ENCODE measurements at places on chromosomes 6 and 20.

- no peak for DNase-seq
These were observed 1.5 kb downstream of the LIN28B start for GRCh38 chr6:104958178-104959025.

GRCh38 chr20:37335642-37336368 lies 10.1 kb upstream of the SRC start:
- no peak for DNase-seq

DNA sequence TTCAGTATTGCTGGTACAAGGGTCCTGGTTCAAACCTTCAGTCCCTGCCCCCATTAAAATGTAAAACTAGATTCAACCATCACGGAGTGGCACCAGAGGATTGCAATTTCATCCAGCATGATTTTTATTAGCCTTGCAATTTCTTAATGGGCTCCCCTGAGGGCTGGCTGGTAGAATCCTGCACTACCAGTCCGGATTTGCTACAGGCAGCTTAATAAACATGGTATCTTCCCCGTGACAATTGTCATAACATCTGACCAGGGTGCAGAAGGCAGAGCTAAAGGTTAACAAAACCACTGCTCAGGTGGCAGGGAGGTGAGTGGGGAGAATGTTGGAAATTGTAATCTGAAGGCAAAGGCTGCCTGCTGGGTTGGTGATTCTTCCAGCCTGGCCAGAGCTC lies 94.5 kb downstream of the PKHD1 start:
- DNase-seq = no peak

GRCh38 chr20:25148181-25148981 lies 47.1 kb upstream of the ENTPD6 start:
- peak; percentile 46 for DNase-seq

GRCh38 chr20:18511571-18511970 lies 3.8 kb downstream of the SEC23B start:
- no peak for DNase-seq

GRCh38 chr6:163695414-163695864 lies 280.9 kb downstream of the QKI start:
- peak; percentile 69 for DNase-seq

DNA sequence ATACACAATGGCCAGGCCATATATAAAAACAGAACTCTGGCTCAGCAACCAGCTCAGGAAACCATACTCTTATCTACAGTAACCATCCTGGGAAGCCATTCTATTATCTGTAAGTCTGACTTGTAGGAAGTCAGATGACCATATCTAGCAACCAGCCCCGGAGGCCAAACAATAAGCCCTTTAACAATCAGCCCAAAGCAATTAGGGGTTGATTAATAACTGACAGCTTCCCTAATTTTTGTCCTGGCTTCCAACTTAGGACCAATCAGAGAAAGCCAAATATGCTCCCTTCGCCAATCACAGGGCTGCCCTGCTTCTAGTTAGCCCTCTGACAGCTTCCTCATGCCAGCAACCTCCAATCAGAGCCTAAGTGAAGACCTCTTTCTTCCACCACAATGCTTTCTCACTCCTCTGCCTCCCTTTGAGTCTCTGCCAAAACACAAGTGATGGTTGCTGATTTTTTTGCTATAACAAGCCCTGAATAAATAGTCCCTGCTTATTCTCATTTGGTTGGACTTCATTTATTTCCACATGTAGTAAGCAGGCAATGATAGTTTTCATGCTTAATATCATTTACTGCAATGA lies 37.8 kb upstream of the STXBP5 start:
- DNase-seq = peak; percentile 8

DNA sequence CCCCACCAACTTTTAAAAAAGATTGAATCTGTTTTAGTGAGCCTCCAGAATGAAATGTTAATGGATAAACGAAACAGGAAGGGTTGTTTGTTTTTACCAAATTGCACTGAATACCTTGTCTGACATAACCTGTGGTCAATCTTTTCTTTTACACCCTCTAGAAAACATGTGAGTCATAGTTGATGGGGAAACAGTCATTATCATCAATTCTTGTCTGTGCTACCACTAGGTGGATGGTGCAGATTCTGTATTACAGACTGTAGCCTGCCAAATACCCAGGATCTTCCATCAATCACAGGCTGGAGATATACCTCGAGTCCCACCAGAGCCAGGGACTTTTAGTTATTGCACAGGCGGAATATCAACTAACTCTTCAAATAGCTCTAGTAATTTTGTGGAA lies 29.5 kb upstream of the PKIB start:
- no peak for DNase-seq

DNA sequence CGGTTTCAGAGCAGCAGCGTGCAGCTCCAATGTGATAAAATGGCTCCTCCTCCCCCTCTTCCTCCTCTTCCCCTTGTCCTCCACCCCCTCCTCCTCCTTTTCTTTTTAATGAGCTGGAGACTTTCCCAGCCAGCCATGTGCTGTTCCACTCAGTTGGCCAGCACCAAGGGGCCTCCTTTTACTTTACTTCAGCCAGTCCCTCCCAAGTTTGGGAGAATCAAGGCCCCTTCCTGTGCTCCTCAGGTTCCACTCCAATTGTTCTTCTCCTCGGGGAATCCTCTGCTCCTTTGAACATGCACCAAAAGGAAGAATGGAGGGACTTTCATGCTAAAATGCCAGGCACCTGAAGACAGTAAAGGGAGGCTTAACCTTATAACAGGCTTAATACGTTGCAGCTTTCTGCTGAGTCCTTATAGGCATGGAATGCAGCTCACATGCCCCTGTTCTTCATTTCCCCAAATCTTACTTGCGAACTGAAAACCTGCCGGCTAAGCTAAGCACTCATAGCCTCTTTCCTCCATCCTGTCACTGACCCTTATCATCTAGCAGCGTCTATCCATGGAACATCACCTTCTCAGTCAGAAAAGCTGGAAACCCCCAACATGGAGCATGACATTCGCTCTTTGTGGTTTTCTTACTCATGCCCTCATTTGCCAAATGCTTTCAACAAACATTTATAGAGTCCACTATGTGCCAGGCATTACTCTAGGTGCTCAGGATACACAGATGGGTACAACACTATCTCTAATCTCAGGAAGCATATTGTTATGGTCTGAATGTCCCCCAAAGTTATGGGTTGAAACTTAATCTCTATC lies 170.6 kb downstream of the PHACTR1 start:
- no peak for DNase-seq

DNA sequence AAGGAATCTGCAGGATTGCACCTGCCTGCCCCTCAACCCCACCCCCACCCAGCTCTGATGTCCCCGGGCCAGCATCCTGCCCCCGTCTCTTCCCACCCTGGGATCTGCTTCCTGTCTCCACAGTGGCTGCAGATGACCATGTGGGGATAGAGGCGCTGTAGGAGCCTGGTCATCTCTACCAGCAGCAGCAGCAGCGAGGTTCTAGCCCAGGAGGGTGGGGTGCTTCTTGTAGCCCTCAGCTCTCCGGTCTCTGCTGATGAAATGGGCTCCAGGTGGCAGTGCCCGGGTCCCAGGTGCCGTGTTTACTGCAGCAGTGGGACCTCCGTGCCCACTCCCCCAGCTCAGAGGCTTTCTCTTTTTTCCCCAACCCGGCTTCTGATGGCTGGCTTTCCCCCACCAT lies 25.2 kb downstream of the CAPN11 start:
- no peak for DNase-seq

GRCh38 chr6:132512342-132512637 lies 626 bp downstream of the STX7 start:
- no peak for DNase-seq

- DNase-seq = no peak
These were observed 106.8 kb downstream of the PXDC1 start for GRCh38 chr6:3644739-3645012.

GRCh38 chr6:139161169-139161568 lies 26.3 kb downstream of the HECA start:
- peak; percentile 8 for DNase-seq

DNA sequence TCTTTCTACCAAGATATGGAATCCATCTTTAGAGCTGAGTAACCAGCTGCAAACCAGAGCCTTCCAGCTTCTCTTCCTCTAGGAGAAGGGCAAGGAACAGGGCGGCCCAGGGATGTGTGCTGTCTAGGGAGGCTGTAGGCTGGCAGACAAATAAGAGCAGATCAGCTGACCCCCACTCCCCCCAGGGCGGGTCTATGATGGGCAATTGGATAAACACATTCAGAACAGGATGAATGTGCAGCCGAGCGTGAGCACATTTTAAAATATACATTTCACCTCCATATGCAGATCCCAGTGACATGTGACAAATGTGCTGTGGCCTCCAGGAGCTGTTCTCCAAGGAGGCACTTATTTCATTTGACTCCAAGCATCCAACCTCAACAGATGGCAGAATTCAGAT lies 580.1 kb downstream of the PTPRT start:
- DNase-seq = no peak

DNA sequence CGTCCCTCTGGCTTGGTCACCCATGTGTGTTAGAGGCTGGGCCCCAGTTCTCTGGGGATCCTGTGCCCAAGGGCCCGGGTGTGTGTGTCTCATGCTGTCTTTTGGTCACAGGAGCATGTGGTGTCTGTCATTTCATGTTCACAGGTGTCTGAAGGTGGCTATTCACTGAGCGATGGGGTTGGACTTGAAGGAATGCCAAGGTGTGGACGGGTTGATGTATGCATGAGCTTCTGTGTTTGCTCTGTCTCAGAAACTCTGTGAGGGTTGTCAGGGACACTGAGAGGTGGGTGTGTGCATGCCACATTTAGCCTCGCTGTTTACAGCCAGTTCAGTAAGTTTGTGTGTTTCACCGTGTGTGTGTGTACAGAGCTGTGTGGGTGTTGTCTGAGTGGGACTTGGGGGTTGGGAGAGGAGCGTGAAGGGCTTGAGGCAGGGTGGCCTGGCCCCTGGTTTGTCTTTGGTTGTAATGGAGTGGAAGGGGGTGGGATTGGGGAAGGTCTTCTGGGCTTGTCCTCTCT lies 1.2 kb downstream of the DDR1 start:
- peak; percentile 44 for DNase-seq

- DNase-seq = peak; percentile 37
These were observed 12.0 kb downstream of the SLC12A5 start for GRCh38 chr20:46040902-46041535.

- peak; percentile 73 for DNase-seq
These were observed 22.9 kb downstream of the FAM110A start for GRCh38 chr20:856361-856775.

GRCh38 chr20:34834459-34834893 lies 9.0 kb upstream of the NCOA6 start:
- peak; percentile 82 for DNase-seq

DNA sequence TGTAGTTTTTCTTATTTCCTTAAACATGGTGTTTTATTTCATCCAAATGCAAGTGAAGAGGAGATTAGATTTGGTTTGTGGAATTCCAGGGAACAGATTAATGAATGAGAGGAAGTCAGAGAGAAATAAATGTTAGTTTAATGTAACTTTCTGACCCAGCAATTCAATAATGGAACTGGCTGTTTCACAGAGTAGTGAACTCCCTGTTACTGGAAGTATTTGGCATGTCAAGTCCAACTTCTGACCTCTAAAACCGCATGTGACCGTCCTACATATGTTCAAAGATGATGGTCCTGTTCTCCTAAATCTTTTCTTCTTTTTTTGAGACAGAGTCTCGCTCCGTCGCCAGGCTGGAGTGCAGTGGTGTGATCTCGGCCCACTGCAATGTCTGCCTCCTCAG lies 18.7 kb downstream of the PROCR start:
- no peak for DNase-seq

DNA sequence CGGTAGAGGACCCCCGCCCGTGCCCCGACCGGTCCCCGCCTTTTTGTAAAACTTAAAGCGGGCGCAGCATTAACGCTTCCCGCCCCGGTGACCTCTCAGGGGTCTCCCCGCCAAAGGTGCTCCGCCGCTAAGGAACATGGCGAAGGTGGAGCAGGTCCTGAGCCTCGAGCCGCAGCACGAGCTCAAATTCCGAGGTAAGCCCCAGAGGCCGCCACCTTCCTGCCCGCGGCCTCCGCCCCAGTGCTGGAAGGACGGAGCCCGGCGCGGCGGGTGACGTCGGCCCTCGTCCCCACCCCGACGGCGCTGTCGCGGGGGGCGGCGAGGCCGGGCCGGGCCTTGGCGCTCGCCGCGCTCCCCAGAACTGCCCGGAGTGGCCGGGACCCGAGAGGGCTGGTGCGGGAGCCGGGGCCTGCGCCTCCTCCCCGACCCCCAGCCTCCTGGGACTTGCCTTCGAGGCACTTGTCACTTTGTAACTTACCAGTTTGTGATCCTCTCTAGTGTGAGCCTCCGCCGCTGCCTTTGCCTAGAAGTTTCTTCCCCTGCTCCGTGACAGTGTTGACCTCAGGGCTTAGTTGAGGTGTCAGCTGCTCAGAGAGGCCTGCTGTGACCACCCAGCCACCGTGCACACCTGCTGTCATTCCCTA lies 417 bp downstream of the VAPB start:
- peak; percentile 80 for DNase-seq

- DNase-seq = no peak
These were observed 55.4 kb upstream of the SIRPG start for GRCh38 chr20:1712634-1713624.

DNA sequence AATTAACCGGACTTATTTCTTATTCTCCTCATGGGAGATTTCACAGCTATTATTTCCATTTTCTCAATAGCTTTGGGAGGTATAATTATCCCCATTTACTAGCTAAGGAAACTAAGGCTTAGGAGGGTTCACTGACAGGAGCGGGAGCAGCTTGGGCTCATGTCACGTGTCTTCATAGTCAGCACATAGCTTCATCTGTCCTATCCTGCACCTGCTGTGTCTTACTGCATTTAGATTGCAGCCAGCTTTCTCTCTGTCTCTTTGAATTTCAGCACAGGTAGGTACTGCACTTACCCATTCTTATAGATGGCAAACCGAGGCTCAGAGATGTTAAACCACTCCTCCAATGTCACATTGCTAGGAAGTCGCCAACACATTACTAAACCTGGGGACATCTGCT lies 839.9 kb downstream of the MAFB start:
- no peak for DNase-seq

DNA sequence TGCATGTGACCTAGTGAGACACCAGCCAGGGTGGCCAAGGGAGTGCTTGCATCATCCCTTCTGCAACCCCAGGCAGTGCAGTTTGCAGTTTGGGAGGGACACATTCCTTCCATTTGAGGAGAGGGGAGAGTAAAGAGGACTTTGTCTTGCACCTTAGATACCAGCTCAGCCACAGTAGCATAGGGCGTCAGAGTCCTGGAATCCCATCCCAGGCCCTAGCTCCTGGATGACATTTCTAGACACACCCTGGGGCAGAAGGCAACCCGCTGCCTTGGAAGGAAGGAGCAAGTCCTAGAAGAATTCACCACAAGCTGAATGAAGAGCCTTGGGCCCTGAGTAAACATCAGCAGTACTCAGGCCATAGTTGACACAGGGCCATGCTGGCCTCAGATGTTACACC lies 680.4 kb upstream of the IMPG1 start:
- no peak for DNase-seq

GRCh38 chr6:146892613-146893401 lies 294.0 kb downstream of the ADGB start:
- peak; percentile 47 for DNase-seq

Data from adipocyte (in vitro differentiated cells).